ENCODE measurements at places on chromosomes 1 and 21.
A peak's percentile ranks its signal among the peaks of the same experiment; 100 is the strongest.

GRCh38 chr1:203327684-203328457, 22.6 kb downstream of the BTG2 start:
- peak; percentile 70 for DNase-seq

DNA sequence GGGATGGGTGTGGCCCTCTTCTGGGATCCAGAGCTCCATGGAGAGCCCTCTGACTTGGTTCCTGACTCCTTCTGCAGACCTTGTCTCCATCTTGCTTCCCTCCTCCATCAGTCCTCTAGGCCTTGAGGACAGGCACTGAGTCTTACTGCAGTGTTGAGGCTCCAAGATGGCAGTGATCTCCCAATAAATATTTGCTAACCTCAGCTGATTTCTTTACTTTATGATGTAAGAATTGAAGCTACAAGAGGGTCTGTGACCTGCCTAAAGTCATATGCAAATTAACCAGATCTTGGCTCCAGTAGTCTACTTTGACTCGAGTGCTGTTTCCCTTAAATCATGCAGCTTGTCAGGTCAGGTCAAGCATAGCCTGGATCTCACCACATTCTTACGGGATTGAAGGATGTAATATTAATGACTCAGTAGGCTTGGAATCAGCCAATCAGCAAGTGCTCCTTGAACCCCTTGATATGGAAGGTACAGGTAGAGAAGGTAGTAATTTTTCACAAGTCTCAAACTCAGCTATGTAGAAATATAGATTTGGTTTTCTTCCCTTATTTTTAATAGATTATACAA, 93.0 kb downstream of the CLIC6 start:
- DNase-seq, result no peak

DNA sequence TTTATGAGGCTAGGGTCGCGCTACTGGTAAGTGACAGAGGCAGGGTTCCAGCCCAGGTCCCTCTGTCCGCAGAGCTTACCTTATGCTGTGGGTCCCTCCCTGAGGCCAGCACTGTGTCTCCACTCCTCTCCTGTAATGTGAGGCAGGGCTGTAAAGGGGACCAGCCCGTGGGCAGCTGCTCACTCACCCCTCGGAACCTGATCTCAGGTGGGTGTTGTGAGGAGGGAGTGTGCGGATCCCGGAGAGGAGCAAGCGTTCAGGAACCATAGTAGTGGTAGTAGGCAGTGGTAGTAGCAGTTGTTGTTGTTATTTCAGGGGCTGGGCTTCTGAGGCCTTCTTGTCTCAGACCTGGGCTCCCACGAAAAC, 1.7 kb downstream of the ZC3H12A start:
- DNase-seq, result no peak

DNA sequence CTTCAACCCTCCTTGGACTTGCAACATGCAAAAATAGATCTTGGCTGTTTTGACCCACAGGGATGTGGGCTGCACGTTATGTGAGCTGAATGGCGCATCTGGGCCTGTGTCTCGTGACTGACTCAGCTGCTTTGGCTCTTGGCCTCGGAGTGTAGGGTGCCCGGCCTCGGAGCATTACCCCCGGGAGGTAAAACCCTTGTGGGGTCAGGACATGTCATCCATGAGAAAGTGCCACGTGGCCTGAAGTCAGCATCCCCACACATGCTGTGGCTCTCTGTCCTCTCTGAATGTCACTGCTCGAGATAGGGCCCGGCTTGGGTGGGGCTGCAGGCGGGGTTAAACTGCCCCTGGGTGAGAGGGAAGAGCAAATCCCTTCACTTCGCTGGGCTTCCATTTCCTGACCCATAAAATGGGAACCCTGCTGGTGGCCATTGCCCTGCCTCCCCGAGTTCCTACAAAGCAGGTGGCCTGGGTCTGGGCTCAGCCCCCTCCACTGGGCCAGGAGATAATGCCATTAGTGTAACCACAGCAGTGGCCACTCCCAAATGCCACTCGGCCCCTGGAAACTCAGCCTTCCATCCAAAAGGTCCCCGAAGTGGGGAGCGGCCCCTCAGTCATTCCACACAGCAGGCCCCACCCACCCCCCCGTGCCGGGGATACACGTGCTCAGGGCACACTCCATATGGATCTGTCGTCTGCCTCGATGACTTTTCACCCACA, 22.8 kb upstream of the TSPEAR start:
- DNase-seq, result no peak

- no peak for DNase-seq
Measured at GRCh38 chr1:185849014-185849413, 114.8 kb downstream of the HMCN1 start.

DNA sequence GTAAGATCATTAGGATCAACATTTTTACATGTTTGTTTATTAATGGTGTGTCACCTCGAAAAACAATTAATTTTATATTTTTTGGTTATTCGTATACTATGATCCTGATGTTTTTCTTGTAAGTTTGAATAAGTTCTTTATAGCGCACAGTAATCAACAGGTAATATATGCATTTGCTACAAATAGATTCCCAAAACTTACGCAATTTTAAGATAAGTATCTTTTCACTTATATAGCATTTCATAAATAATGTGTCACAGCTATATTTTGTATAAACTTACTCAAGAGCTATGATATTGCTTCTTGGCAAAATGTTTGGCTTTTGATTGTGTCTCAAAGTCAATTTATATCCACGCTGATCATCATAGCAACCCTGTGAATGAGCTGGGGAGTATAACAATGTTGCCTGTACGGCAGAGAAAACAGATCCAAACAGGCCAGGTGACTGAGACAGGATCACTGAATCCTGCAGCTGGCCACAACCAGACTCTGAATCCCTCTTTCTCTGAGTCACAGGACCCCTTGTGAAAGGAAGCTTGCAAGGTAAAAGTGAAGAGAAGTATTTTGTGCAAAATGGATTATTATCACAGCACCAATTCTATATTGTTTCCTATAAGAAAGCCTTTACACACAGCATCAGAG, 48.6 kb downstream of the GNG12 start:
- no peak for DNase-seq

GRCh38 chr1:15692121-15692682, 8.1 kb downstream of the PLEKHM2 start:
- no peak for DNase-seq

GRCh38 chr1:27643600-27644368, 8.8 kb upstream of the FGR start:
- DNase-seq, result no peak

- DNase-seq, result no peak
Measured at GRCh38 chr1:64150729-64151230, 52.6 kb upstream of the UBE2U start.

DNA sequence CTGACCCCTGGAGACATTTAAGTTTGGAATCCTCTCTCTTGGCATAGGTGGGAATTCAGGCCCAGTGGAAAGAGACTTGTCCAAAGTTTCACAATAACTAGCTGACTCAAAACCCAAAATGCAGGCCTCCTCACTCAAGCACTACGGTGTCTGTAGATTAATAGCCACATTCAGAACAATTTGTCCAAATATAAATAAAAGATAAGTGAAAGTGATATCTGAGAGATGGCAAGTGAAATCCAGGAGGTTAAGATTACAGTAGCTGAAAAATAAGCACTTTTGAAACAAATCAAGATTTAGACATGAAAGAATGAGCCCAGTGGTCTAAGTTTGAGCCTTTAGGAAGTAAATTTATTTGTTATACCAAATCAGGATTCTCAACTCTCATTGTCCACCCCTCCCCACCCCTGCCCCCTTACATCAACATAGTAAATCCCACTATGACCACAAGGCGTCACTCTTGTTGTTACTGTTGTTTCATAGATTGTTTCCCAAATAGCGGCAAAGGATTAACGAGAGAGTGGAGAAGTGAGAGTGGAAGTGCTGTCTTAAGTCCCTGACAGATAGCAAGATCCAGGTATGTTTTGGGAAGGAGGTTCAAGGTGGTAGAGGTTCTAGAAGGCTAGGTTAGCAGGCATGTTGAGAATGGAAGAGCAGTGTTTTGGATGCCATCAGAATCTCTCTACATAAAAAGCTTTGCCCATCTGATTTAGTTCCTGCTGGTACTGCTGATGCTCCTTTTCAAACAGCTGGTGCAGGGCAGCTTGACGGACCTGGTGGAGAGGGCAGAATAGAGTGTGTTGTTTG, 7.1 kb upstream of the TPM3 start:
- peak; percentile 30 for DNase-seq

- no peak for DNase-seq
Measured at GRCh38 chr1:180507795-180508724, 5.7 kb upstream of the ACBD6 start.

GRCh38 chr1:44497422-44498170, 92.5 kb downstream of the RNF220 start:
- no peak for DNase-seq

DNA sequence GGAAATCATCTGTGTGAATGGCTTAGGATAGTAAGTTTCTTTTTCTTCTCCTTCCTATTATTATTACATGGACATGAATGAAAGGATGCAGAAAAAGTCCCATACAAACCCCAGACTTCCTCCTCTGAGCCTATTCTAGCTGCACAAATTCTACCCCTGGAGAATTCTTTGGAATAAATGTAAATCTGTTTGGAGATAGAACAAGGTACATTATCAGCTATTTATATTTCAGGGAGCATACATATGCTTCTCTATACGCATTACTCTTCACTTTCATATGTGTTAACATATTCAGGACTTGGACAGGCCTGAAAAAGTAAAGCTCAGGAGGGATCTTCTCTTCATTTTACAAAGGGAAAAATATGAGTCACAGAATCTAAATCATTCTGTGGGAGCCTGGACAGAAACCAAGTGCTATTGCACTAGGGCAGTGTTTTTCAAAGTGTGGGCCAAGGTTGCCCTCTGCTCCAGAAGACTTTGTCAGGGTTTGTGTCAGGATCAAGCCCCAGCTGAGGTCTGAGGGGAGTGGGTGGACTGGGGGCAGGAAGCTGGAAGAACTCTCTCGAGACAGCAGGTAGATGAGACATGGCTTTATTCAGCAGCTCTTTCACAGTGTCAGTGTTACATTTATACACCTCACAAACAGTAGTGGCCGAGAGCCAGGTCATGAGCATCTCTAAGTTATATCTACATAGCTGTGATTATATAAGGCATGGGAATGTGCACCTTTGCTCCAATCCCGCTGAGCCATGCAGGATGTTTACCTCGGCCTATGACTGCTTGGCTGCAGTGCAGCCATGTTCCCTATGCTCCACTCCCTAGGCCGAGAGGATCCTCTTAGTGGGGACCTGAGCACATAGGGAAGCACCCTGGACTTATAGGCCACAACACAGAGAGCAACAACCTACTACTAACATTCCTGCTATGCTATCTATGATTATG, 114.3 kb downstream of the GDAP2 start:
- DNase-seq, result no peak

- DNase-seq, result no peak
Measured at GRCh38 chr1:49466961-49467360, 556.8 kb downstream of the AGBL4 start.

- DNase-seq, result no peak
Measured at GRCh38 chr1:172339842-172340241, 80.6 kb upstream of the C1orf105 start.

- DNase-seq, result no peak
Measured at GRCh38 chr1:226798427-226799411, 59.6 kb upstream of the ITPKB start.

DNA sequence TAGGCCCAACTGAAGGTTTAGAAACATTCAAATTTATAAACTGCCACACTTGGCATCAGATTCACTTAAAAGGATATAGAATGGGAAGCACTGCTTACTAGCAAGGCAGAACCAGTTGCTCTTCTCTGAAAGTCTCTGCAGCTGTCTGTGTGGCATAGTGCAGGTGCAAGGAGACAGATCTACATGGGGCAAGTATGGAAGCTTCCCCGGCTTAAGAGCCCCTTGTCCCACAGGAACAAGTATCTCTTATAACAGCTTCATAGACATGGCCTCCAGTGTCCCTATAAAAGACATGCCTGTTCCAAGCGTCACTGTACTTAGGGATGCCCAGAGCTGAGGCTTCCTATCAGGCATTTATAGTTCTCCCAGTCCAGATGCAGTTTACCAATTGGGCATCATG, 26.5 kb downstream of the ZBTB8B start:
- no peak for DNase-seq

DNA sequence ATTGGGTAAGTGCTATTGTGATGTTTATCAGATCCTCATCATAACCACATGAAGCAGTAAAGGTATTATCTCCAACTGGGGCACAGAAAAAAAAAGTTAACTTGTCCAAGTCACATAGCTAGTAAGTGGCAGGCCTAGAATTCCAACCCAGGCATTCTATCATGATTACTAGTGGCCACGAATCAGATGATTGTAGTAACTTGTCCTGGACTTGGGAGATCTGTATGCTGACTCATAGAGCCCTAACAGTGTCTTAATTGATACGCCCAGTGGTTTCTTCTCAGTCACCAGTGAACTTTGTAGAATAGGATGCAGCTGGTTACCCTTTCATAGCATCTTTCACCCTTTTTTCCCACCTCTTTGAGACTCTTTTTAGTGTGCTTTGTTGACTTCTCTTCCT, 91.1 kb upstream of the UBE2U start:
- no peak for DNase-seq

- DNase-seq, result no peak
Measured at GRCh38 chr1:223702735-223703667, 9.3 kb upstream of the CAPN2 start.

GRCh38 chr1:179478370-179478769, 97.4 kb downstream of the NPHS2 start:
- no peak for DNase-seq

GRCh38 chr1:112638110-112638428, 18.4 kb downstream of the CAPZA1 start:
- DNase-seq, result no peak
